Ascending aorta (tissue), 2 donors: ENCODE measurements at places on chromosomes 4 and X. TPM values are rescaled to one million over a fixed set of nuclear protein-coding genes. Genes with fewer than 3 reads are reported as not detected.

Gene TMLHE
- total RNA-seq, result 8.8 TPM

DNA sequence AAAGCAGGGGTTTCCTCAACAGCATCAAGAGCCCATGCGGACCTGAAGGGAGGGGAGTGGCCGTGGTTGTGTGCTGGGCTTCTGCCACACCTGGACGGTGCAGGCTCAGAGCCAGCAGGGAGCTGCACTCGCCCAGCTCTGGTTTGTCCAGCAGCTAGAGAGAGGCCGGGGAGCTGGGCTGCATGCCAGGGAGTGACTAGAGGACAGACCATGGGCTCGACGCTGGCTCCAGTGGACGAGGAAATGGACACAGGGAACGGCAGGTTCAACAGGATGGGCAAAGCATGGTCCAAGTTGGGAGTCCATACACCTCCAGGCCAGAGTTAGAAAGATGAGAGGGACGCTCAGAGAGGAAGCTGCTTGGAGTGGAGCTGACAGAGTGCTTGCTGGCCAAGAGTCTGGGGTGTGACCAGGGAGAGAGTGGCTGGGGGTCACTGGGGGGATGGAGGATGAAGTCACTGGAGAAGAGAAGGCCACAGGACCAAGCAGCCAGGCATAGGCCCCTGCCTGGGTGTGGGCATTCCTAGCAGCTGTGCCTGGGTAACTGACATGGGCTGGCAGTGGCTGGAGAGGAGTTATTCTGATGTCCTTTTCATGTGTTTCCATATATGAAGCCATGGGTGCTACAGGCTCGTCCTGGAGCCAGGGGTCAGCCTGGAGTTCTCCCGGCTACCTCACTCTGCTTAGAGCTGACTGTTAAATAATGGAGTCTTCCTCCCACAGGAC, 42.8 kb downstream of the HTT-AS start:
- DNase-seq, result no peak
- no peaks in the 10 kb centered on the region for H3K27me3 ChIP-seq
- no peak overlapping the region for H3K27ac ChIP-seq
- H3K36me3 ChIP-seq, result no peaks in the 10 kb centered on the region
- H3K4me1 ChIP-seq, result no peaks in the 10 kb centered on the region
- no peak overlapping the region for H3K4me3 ChIP-seq

GRCh38 chrX:10120331-10120730, 36.4 kb upstream of the CLCN4 start:
- no peak overlapping the region for H3K4me3 ChIP-seq
- H3K27me3 ChIP-seq, result no peaks in the 10 kb centered on the region
- peaks cover 6% of the 10 kb centered on the region for H3K36me3 ChIP-seq
- H3K4me1 ChIP-seq, result peaks cover 2% of the 10 kb centered on the region
- no peak overlapping the region for H3K27ac ChIP-seq

Gene LRCH2
- total RNA-seq, result 5.2 TPM

DNA sequence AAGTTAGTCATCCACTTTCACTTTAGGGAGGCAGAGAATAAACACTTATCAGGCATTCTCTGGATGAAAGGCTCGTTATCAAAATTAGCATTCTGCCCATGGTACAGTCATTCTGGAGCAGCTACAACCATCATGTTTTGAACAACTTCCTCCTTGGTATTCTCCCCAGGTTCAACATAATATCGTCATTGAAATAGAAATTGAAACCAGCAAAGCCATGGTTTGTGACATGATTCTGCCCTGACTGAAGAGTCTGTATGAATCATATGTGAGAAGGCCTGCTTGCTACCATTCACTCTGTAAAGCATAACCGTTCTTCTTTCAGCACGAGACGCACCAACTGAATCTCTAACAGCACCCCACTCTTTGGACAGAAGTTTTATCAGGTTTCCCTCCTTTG, 127.5 kb upstream of the RADX start:
- H3K36me3 ChIP-seq, result no peaks in the 10 kb centered on the region
- H3K27me3 ChIP-seq, result no peaks in the 10 kb centered on the region
- H3K27ac ChIP-seq, result no peak overlapping the region
- no peak for DNase-seq

GRCh38 chr4:187992971-187993370, 2.6 kb upstream of the ZFP42 start:
- H3K27me3 ChIP-seq, result no peaks in the 10 kb centered on the region
- H3K27ac ChIP-seq, result no peak overlapping the region

DNA sequence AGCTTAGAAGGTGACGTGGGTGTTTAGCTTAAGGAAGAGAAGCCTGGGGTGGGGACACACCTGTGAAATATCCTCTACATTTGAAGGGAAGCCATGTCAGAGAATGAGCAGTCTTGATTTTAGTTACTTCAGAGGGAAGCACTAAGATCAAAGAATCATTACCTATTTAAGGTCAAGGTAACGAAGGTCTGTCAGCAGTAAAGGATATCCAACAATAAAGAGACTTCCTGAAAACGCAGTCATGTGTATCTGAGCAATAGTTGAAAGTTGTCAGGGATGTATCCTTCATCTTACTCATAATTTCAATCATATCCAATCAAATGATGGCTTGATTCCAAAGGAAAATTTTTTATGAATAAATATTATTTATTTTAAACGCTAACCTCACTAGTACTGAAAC, 33.5 kb downstream of the IGFBP7 start:
- H3K27ac ChIP-seq, result peak overlapping the region; percentile 59
- no peak overlapping the region for H3K4me3 ChIP-seq
- peaks cover 27% of the 10 kb centered on the region for H3K4me1 ChIP-seq
- DNase-seq, result no peak
- H3K27me3 ChIP-seq, result no peaks in the 10 kb centered on the region
- peaks cover 13% of the 10 kb centered on the region for H3K36me3 ChIP-seq

- H3K27ac ChIP-seq, result peak overlapping the region; percentile 34
- H3K4me3 ChIP-seq, result no peak overlapping the region
Observed at GRCh38 chrX:13223868-13224567, 95.8 kb downstream of the ATXN3L start.

Gene NXF2B
- total RNA-seq, result not detected

Gene PDGFRA
- total RNA-seq, result 58.3 TPM

DNA sequence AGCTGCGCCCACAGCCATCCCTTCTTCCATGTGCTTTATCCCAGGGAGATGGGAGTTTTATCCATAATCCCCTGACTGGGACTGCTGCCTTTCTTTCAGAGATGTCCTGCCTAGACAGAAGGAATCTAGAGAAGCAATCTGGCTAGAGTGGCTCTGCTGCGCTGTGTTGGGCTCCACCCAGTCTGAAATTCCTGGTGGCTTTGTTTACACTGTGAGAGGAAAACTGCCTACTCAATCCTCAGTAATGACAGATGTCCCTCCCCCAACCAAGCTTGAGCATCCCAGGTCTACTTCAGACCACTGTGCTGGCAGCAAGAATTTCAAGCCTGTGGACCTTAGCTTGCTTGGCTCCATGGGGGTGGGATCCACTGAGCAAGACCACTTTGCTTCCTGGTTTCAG, 116.9 kb upstream of the AR start:
- H3K27me3 ChIP-seq, result no peaks in the 10 kb centered on the region
- H3K36me3 ChIP-seq, result no peaks in the 10 kb centered on the region
- H3K4me1 ChIP-seq, result no peaks in the 10 kb centered on the region
- H3K27ac ChIP-seq, result no peak overlapping the region
- DNase-seq, result no peak

DNA sequence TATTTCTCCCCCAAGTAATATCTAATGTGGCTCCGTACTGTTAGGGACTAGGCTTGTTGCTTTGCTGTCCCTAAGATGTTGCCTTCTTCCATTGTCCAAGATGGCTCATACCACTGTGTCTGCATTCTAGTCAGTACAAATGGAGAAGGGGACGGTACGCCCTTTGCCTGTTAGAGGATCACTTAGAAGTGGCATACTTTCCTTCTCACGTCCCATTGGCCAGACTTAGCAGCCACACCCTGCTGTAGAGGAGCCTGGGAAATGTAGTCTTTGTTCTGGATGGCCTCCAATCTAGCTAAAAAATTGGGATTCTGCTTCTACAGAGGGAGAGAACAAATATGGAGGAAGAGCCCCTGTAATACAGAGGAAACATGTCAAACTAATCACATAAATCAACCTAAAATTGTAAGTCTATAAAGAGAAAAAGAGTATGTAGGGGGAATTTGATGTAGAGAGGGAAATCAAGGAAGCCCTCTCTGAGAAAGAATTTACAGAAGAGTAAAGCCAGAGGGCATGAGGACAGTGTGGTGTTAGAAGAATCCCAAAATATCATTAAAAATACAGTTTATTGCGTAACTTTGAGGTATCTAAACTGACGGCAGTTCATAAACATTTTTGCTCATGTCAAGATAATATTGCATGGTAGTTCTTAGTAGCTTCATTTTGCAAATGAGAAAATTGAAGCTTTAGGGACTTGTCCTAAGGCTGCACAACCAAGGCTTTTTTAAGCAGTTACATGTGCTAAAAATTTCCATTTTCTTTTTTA, 15.1 kb downstream of the PRIMPOL start:
- H3K36me3 ChIP-seq, result peaks cover 51% of the 10 kb centered on the region
- H3K27me3 ChIP-seq, result no peaks in the 10 kb centered on the region
- H3K4me1 ChIP-seq, result peaks cover 6% of the 10 kb centered on the region
- DNase-seq, result no peak
- H3K4me3 ChIP-seq, result no peak overlapping the region
- H3K27ac ChIP-seq, result no peak overlapping the region

Gene PALLD
- total RNA-seq, result 204 TPM

- no peaks in the 10 kb centered on the region for H3K4me1 ChIP-seq
- no peak overlapping the region for H3K27ac ChIP-seq
- no peak overlapping the region for H3K4me3 ChIP-seq
Observed at GRCh38 chr4:84035568-84035967, 463.5 kb downstream of the NKX6-1 start.

- no peaks in the 10 kb centered on the region for H3K36me3 ChIP-seq
- H3K27me3 ChIP-seq, result no peaks in the 10 kb centered on the region
- H3K4me1 ChIP-seq, result no peaks in the 10 kb centered on the region
- no peak for DNase-seq
- H3K4me3 ChIP-seq, result no peak overlapping the region
Observed at GRCh38 chrX:136639506-136640176, 8.3 kb upstream of the CD40LG start.

DNA sequence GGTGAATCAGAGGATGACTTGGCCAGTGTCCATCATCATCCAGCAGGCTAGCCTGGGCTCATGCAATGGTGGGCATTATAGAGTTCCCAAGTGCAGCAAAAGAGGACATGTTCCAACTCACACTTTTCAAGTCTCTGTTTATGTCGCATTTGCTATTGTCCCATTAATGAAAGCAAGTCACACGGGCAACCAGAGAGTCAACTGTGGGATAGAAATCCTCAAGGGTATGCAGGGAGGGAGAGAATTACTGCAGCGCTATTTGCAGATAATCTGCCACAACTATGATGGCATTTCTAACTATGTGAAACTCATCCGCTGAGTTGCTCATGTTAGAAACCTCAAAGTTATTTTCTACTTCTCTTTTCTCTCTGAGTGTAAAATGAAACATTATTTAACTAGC, 78.5 kb upstream of the TAB3 start:
- H3K4me3 ChIP-seq, result no peak overlapping the region
- DNase-seq, result no peak
- no peaks in the 10 kb centered on the region for H3K4me1 ChIP-seq
- H3K36me3 ChIP-seq, result no peaks in the 10 kb centered on the region
